Stimulated activated naive CD8-positive, alpha-beta T cell treated with anti-CD3 and anti-CD28 coated beads, Interleukin-15, amount 100 ng/mL, for 72 hours (primary cell): ENCODE measurements at places on chromosomes 12 and 14.

GRCh38 chr14:20516921-20517320 is 11.6 kb downstream of the RNASE10 start:
- DNase-seq, result no peak

DNA sequence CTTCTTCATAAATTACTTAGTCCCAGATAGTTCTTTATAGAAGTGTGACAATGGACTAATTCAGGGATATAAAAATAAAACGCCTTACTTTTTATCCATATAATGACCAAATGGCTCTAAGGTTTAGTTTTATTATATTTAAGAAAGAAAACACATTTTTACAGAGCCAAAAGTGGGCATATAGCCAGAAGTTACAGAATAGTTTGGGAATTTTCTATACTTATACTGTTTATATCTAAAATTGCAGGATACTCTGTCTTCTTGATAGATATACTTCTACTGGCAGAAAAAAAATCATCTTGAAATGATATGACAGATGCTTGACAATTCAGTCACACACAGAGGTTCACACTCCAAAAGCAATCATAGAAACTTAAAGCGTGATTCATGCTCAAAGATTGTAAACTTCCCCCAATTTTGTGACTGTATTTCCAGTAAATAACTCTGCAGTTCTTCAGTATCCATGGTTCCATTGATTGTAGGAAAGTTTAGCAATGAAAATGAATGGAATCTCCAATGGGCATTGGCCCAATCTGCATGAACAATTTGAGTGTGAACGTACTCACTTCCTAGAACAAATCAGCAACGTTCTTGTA is 307.8 kb downstream of the NOVA1 start:
- no peak for DNase-seq

GRCh38 chr12:66087365-66087943 is 43.1 kb downstream of the LLPH start:
- DNase-seq, result peak; percentile 34

- no peak for DNase-seq
These were observed 58.2 kb downstream of the DICER1 start for GRCh38 chr14:95098984-95099599.

DNA sequence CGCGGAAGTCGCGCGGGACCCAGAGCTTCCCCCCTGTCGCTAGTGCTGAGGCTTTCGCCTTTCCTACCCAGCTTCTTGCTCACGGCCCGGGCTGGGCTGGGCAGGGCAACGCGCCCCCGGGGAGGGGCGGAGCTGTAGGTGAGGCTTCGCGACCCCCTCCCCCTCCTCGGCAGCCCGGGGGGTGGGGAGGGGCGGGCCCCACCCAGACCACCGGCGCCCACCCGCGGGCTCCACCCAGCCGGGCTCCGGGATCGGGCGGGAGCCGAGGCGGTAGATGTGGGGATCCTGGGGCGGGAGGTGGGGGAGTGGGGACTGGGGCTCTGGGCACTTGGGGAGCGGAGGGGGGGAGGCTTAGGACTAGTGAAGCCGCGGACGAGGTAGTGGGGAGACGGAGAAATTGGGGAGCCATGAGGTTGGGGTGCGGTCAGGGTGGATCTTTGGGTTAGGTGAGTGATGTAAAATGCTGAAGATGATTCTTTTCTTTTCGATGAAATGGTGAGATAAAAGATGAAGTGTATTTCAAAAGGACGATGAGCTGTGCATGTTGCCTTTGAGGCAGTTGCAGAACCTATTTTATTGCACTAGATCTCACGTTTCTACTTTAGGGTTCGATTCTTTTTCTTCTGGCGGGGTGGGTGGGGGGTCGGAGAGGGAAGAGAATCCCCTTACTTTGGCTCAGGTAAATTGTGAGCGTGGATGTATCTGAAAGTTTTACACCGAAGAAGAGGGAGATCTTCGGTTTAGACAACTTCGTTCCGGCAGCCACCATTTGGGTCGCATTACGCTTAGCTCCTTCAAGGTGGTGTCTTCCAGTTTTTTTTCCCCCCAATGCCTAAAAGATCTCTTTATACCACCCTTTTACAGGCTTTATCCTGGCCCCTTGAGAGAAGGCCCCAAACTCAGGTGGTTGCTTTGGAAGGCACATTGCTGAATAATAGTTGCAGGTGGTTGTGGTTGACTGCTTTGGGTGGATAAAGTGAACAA is 619 bp downstream of the ERC1 start:
- DNase-seq, result no peak

- no peak for DNase-seq
These were observed 12.0 kb downstream of the CFAP73 start for GRCh38 chr12:113161415-113162016.

- no peak for DNase-seq
These were observed 322.3 kb downstream of the DAD1 start for GRCh38 chr14:22266683-22267082.

- no peak for DNase-seq
These were observed 41.7 kb downstream of the RPH3A start for GRCh38 chr12:112833267-112833666.

GRCh38 chr12:32124637-32125036 is 18.0 kb downstream of the BICD1 start:
- no peak for DNase-seq

DNA sequence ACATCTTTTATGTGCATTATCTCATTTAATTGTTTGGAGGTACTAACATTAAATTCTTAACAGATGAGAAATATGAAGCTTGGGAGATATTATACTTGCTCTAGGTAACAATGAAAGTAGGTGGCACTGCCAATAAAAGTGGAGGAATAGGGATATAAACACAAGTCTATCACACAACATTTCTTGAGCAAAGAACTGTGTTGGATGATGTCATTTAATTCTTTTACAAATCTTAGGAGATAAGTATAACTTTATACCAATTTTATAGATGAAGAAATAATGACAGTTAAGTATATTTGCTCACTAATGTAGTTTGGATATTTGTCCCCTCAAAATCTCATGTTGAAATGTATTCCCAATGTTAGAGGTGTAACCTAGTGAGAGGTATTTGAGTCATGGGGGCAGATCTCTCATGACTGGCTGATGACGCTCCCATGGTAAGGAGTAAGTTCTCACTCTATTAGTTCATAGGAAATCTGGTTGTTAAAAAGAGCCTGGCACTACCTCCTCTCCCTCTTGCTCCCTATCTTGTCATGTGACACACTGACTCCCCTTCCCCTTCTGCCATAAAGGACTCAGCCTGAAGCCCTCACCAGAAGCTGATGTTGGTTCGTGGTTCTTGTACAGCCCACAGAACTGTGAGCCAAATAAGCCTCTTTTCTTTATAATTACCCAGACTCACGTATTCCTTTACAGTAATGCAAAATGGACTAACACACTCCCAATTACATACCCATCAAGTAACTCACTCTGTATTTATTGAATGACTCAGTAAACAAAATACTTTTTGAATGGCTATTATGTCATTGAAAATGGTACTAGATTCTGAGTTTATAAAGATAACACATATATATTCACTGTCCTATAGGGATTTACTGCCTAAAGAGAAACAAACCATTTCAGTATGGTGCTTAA is 146.8 kb upstream of the KITLG start:
- no peak for DNase-seq

DNA sequence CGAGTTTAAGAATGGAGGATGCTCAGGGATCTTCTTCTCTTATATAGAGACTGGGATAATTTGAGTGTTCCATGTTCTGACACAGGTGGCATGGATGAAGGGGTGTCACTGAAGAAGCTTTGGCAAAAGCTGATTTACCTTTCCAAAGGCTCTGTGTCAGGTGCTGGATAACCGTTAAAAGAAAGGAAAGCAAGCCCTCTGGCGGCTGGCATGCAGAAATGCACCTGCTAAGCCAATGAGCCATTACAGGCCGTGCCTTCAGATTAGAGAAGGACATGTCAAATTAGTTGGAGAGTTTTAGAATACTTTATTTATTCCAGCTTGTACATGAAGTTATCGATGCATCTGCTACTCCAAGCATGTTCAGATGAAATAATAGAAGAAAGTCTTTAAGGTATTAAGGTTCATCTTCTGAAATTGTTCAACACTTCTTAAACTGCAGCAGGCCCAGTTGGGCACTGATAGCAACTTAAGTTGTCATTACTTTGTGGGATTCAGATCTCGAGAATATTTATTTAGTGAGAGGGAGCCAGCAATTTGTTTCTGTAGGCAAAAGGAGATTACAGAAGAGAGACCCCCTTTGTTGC is 678.2 kb downstream of the NRXN3 start:
- no peak for DNase-seq

GRCh38 chr12:60689137-60689536 is 1093.3 kb downstream of the SLC16A7 start:
- DNase-seq, result no peak

- DNase-seq, result no peak
These were observed 18.6 kb upstream of the EIF5 start for GRCh38 chr14:103315351-103315911.

DNA sequence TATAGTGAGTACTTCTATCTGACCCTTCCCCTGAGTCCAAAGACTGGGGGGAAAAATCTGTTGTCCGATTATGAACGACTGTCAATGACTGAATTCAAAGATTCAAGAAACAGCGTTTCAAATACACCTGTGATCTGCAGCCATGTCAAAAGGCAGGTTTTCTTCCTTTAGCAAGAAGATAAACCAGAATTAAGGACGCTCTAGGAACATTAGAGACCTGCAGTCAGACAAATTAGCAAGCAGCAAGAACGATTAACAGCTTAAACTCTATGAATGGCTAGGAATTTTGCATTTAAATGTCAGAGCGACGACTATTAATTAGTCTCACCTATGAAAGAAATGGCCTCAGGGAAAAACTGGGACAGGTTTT is 2.1 kb downstream of the DUSP6 start:
- no peak for DNase-seq

- DNase-seq, result peak; percentile 53
These were observed 663 bp downstream of the WASHC3 start for GRCh38 chr12:102061096-102061559.

- DNase-seq, result no peak
These were observed 48.4 kb downstream of the ZNF641 start for GRCh38 chr12:48302161-48302911.

GRCh38 chr14:55530464-55530863 is 49.5 kb upstream of the KTN1 start:
- no peak for DNase-seq

- no peak for DNase-seq
These were observed 132.3 kb upstream of the CRY1 start for GRCh38 chr12:107225635-107226034.

GRCh38 chr14:69635981-69636639 is 24.7 kb downstream of the SUSD6 start:
- DNase-seq, result peak; percentile 39

DNA sequence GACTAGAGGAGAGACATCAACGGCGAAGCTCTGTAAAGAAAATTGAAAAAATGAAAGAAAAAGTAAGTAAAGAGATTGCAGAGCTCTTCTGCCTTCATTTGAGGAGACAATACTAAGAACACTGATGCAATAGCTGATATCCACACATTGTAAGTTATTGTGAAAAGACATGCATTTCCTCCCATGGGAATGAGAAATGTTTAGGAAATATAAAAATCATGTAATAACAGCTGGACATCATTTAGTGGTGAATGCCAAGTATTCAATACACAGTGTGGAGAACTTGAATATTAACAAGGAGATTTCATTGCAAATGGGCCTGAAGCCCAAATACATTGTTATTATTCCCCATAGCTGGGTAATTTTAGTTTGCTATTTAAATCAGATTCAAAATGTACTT is 179.2 kb downstream of the KICS2 start:
- no peak for DNase-seq

GRCh38 chr14:68910540-68910939 is 68.6 kb downstream of the ACTN1 start:
- peak; percentile 46 for DNase-seq

DNA sequence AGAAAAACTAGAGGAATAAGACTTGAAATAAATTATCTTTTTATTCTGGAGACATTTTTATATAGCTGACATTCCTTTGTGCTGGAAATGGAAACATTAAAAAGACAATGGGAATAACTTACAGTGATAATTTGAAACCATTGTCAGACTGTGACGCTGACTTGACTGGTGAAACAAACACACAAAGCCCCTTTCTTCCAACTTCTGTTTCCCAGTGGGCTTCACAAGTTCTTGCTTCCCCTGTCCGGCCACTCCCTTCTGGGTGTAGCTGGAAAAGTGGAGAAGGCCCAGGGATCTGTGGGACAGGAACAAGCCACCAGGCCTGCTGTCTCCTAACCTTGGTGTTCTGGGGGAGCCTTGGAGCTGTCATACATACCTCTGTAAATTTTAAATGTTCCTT is 58.8 kb downstream of the PELI2 start:
- no peak for DNase-seq

DNA sequence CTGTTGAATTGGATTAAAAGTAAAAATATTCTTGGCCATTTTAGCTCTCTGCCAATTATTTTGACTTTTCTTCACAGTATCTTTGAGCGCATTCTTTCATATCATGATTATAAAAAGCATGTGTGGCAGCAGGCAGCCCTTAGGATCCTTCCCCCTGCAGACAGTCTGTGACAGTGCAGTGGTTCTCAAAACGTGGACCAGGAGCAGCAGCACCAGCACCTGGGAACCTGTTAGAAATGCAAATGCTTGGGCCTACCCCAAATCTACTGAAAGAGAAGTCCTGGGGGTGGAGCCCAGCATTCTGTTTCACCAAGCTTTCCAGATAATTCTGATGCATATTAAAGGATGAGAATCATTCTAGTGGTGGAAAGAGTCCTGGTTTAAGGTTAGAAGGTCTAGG is 155.6 kb downstream of the MON2 start:
- no peak for DNase-seq
